Foreskin fibroblast (primary cell): ENCODE measurements at places on chromosomes 3 and 15.
A peak's percentile ranks its signal among the peaks of the same experiment; 100 is the strongest.

- no peak for DNase-seq
Observed at GRCh38 chr15:78052545-78052944, 25.0 kb downstream of the TBC1D2B start.

DNA sequence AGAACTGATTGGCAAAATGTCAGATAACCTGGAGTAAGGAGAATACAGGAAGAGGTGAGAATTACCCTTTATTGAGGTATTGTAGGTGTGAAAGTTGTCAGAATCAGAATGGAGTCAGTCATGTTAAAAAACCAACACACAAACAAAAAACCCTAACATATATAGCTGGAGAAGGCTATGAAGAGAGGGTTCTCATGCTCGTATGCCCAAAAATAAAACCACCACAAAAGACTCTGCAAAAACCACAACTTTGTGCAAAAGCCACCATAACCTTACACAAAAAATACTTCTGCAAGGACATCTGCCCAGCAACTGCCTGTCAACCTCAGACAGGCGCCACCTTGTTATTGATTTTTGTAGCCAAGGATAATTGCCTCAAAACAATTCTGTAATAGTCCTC, 136.0 kb downstream of the CD47 start:
- no peak for DNase-seq

DNA sequence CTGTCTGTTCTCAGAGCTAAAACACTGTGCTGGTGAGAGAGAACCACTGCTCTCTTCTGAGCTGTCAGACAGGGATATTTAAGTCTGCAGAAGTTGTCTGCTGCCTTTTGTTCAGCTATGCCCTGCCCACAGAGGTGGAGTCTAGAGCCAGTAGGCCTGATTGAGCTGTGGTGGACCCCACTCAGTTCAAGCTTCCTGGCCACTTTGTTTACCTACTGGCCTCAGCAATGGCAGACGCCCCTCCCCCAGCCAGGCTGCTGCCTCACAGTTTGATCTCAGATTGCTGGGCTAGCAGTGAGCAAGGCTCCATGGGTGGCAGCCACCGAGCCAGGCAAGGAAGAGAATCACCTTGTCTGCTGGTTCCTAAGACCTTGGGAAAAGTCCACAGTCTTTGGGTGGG, 21.0 kb upstream of the CACNA1D start:
- no peak for DNase-seq

DNA sequence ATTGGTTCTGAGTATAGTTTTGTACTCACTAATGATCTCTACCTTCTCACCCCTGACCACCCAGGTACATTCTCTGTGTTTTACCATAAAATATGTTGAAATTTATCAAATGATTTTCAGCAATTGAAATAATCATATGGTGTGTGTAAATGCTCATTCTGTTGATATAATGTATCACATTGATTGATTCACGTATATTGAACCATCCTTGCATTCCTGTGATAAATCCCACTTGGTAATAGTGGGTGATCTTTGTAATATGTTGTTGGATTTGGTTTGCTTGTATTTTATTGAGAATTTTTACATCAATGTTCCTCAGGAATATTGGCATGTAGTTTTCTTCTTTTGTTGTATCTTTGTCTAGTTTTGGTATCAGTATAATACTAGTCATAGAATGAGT, 1497.6 kb downstream of the OTOL1 start:
- DNase-seq, result no peak

GRCh38 chr3:107429320-107430181, 52.3 kb downstream of the CCDC54 start:
- peak; percentile 87 for DNase-seq

GRCh38 chr15:75007216-75007615, 11.9 kb downstream of the SCAMP5 start:
- no peak for DNase-seq

DNA sequence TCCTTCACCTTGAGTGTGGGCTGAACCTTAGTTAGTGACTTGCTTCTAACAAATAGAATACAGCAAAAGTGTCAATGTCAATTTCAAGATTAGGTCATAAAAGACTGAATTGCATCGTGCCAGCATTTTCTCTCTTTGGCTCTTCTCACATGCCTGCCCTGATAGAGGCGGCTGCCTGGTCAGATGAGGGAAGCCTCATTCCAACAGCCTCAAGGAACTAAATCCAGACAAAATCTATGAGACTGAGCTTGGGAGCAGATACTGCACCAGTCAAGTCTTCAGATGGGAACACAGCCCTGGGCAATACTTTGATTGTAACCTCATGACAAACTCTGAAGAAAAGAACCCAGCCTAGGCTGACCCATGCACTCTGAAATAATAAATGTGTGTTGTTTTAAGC, 63.5 kb upstream of the MFGE8 start:
- DNase-seq, result no peak

- DNase-seq, result peak; percentile 74
Observed at GRCh38 chr3:56154297-56154696, 314.0 kb downstream of the ERC2 start.

GRCh38 chr15:67389975-67390374, 131.0 kb upstream of the C15orf61 start:
- no peak for DNase-seq

GRCh38 chr3:197064771-197065170, 35.2 kb upstream of the MELTF start:
- DNase-seq, result no peak

DNA sequence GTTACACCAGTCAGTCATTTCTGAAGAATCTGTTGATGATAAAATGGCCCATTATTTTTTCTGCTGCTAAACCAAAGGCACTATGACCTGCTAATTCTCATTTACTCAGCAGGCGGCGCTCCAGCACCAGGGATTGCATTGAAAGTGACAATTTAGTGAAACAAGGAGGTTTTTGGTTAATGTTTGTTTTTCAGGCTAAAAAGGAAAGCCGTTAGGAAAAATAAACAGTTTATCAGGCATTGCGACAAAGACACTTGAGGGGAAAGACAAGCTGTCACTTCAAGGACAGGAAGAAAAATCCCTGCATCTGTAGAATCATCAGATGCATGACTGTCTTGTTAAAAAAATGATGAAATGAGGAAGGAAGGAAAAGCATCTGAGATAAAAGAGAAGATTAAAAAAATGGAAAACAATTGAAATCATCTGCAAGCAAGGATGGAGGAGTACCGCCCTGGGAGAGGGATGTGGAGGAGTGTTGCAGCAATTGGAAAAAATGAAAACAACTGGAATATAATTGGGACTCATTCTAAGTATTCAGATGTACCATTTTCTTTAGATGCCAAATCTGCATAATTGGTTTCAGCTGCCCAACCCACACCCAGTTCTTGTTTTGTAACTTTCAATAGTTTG, 54.0 kb downstream of the NR1D2 start:
- peak; percentile 84 for DNase-seq

GRCh38 chr3:24365168-24365567, 129.5 kb downstream of the THRB start:
- peak; percentile 94 for DNase-seq

DNA sequence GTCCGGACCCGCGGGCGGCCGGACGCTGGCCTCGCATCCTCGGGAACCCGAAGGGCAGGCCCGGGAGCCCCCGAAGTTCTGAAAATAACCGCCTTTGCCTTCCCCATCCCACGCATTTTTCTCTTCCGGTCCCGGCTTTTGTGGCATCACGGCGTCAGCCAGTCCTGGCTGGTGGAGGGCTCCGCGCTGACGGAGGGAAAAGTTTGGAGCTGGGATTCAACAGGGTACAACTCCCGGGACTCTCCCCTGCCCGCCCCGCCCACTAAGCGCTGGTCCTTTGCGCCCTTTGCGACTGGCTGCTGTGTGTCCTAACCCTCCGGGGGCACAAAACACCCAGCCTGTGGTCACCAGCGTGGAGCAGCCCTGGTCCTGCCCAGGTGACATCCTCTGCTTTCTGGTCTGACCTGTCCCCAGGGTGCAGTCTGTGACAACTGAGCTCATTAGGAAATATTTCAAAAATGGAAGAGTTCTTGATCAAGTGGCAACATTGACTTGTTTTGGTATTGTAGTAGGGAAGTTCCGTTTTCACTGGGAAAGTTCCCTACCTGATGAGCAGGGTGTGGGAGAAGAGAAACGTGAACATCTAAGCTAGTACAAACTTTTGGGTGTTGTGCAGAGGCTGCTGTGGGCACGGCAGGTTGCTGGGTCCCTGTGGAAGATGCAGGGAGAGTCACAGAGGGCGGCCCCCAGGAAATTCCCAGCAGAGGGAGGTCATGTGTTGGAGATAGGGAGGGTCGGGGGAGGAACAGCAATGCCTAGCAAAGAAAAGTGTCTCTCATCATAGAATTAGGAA, 775 bp downstream of the ARNT2 start:
- peak; percentile 24 for DNase-seq

- no peak for DNase-seq
Observed at GRCh38 chr3:188931531-188931930, 240.2 kb upstream of the TPRG1 start.
